ENCODE measurements at places on chromosomes 2 and 18.
A peak's percentile ranks its signal among the peaks of the same experiment; 100 is the strongest.

- no peak for DNase-seq
Observed at GRCh38 chr2:111618226-111618977, 265.6 kb downstream of the ANAPC1 start.

DNA sequence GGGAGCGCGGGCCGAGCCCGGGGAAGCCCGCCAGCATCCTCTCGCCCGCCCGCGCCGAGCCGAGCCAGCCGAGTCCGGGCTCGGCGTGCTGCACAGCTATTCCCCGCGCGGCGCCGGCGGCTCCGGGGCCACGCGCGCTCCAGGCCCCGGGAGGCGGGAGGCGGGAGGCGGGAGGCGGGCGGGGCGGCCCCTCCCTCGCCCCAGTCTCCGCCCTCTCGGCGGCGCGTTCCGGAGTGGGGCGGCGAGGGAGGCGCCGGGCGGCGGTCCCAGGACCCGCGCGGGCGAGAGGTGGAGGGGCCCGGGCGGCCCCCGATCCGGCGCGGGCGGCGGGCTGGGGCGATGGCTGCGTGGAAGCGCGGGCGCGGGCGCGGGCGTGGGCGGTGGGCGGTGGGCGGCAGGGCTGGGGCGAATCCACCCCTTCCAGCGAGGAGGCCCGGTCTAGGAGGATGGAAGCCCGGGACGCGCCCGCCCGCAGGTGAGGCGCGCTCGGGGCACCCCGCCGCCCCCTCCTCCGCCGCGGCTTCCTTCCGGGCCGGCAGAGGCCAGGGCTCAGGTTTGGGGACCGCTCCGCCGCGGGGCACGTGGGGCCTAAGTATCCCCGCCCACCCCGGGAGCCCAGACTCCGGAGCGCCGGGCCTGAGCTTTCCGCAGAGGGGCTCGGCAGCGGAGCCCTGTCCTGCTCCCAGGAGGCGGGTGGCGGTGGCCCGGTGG lies at the start of gene ADCY3:
TSS of gene ADCY3 (minus strand) at position 140 of the 711 bp plus-strand sequence. CDS start 1,250 bp downstream, outside the sequence.
- DNase-seq: peak; percentile 73

- DNase-seq: no peak
Observed at GRCh38 chr2:71154798-71155197, 24.4 kb downstream of the MPHOSPH10 start.

- DNase-seq: no peak
Observed at GRCh38 chr2:96167407-96168013, 22.3 kb upstream of the DUSP2 start.

- no peak for DNase-seq
Observed at GRCh38 chr2:2701176-2701781, 370.2 kb upstream of the MYT1L start.

DNA sequence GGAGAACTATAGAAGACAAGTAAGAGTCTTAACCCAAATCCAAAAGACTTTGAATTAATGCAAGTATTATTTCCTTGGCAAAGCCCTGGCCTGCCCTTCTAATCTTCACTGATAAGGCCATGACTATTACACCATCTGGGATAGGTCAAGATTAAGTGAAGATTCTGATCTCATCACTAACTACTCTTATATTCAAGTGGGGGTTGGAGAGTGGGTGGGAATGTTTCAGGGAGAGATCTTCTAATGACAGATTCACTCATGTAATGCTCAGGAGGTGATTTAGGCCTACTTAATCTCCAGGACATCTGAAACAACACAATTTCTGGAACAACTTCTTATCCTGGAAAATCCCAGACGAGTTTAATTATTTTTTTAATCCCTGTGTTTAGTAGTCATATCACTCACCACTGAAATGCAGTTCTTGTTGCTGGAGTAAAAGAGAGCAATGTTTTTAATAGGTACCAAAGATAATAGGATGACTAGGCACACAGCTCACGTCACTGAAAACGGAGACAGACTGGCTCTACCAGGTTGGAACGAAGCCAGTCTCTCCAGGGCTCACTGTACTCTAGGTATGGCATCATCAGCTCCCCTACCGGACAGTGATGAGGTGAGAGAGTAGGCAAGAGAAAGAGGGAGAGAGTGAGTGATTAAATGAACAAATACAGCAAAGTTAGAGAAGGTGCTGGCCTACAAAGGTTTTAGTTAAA lies 133.1 kb downstream of the NCKAP5 start:
- no peak for DNase-seq

Data from head of caudate nucleus (tissue), 42 donors.